ENCODE measurements at places on chromosomes 12 and 14. TPM values are rescaled to one million over a fixed set of nuclear protein-coding genes. Genes with fewer than 3 reads are reported as not detected.

DNA sequence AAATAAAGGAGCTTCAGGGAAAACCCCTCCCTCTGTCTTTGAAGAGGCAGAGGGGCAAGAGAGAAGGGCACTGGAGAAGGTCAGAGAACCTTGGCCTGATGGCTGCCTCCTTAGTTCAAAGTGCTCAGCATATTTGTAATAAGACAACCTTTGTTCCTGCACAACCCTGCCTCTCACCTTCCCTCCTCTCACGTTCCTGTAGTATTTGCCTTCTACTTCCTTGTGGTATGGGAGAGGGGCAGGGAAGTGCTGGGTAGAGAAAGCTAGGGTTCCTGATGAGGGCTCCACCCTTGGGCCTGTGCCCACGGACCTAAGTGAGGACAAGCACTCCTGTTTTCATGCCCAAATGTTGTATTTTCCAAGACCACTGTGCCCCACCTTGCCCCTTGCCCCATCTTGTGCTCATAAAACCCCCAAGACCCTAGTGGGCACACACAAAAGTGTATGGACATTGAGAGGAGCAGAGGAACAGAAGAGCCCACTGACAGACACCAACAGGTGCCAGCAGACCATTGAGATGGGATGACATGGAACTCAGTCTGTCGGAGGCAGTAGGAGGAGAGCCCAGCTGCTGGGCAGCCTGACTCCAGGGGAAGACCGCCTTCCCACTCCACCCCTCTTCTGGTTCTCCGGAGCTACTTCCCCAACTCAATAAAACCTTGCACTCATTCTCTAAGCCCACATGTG lies 261.5 kb upstream of the CCDC196 start:
- DNase-seq: no peak

- DNase-seq: no peak
Observed at GRCh38 chr12:116393255-116393654, 115.8 kb upstream of the MED13L start.

GRCh38 chr12:69044887-69045286 lies 111.9 kb upstream of the CPM start:
- no peak for DNase-seq

The LTB4R gene
- total RNA-seq: 5.1 TPM

The RPS26 gene
- 1,937 TPM for total RNA-seq
